ENCODE measurements at places on chromosomes 11 and 22.

- DNase-seq: no peak
Observed at GRCh38 chr22:21108379-21109115, 62.8 kb downstream of the LRRC74B start.

GRCh38 chr11:95700471-95700817 lies 89.1 kb downstream of the FAM76B start:
- no peak for DNase-seq

DNA sequence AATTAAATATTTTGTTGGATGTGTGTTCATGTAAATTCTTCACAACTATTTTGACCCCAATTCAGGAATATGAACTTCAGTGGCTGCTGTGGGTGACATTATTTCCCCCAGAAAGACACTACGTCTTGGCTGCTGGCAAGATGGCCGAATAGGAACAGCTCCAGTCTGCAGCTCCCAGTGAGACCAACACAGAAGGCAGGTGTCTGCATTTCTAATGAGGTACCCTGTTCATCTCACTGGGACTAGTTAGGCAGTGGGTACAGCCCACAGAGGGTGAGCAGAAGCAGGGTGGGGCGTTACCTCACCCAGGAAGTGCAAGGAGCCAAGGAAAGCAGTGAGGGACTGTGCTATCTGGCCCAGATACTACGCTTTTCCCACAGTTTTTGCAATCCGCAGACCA lies 65.3 kb downstream of the ZBTB44 start:
- DNase-seq: no peak

GRCh38 chr11:75814363-75814676 lies 690 bp upstream of the UVRAG start:
- DNase-seq: no peak

- DNase-seq: no peak
Observed at GRCh38 chr11:129910360-129910759, 15.0 kb upstream of the NFRKB start.

DNA sequence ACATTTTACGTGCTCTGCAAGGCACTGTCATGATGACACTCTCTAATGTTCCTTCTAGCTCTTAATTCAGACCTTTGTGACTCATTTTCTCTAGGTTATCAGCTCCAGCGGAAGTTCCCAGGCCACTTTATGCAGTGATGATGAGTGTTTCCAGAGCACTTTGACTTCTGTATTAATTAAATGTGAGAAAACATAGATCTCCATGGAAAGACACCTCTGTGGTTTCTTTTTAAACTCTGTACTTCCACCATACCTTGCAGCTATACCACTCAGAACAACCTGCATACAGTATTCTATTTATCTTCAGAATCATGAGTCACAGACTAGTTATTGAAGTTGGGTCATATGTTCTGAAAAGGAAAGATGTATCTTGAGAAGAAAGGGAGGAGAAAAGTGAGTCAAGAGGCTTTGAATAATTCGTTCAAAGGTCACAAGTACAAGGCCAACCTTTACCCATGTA lies 175.6 kb upstream of the TENM4 start:
- no peak for DNase-seq

GRCh38 chr11:17547051-17547577 lies at the start of gene OTOG:
TSS of gene OTOG (plus strand) at chr11:17547259. CDS start at chr11:17547373, 114 bp downstream.
- DNase-seq: no peak

GRCh38 chr11:119361056-119361787 lies 14.7 kb upstream of the MFRP start:
- peak; percentile 64 for DNase-seq

DNA sequence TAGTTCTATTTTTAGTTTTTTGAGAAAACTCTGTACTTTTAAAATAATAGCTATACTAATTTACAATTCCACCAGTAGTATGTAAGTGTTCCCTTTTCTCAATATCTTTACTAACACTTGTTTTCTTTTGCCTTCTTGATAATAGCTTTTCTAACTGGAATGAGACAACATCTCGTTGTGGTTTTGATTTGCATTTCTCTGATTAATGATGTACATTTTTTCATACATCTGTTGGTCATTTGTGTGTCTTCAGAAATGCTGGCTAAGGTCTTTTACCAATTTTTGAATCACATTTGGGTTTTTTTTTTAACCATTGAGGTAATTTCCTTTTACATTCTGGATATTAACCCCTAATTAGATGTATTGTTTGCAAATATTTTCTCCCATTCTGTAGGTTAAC lies 258.9 kb downstream of the DYNC2H1 start:
- DNase-seq: no peak

DNA sequence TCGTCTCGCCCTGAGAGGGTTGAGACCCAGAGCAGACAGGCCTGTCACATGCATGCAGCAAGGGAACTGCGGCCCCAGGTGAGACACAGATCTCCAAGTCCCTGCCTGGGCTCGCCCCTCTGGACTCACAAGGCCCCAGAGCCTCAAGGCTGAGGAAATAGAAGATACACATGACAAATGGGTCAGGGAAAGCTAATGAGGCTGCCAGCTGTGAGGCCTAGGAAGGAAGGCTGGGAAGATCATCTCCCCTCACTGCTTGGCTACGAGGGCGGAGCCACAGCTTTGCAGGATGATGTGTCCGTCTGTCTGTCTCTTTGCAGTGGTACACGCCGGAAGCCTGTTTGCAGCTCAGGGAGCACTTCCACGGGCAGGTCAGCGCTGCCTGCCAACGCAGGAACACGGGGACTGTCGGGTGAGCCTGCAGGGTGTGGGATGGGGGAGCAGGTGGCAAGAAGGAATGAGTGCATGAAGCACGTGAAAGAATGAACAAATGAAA lies 4.5 kb downstream of the RAB36 start:
- DNase-seq: no peak

DNA sequence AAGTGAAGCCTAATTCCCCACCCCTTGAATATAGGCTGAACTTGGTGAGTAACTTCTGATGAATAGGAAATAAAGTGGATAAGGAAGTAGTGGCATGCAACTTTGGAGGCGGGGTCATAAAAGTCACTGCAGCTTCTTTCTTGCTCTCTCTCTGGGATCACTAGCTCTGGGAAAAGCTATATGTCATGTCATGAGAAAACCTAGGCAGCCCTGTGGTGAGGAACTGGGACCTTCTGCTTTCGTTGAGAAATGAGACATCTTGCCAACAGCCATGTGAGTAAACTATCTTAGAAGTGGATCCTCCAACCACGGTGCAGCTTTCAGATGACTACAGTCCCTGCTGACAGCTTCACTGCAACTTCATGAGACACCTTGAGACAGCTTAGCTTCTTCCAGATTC lies 15.7 kb downstream of the ZNF214 start:
- DNase-seq: no peak
